ENCODE measurements at places on chromosomes 4 and X. TPM values are rescaled to one million over a fixed set of nuclear protein-coding genes. Genes with fewer than 3 reads are reported as not detected.
A peak's percentile ranks its signal among the peaks of the same experiment; 100 is the strongest.

MAP9 gene
- total RNA-seq, result 9.4 TPM

RS1 gene
- not detected for total RNA-seq

HTRA3 gene
- not detected for total RNA-seq

DNA sequence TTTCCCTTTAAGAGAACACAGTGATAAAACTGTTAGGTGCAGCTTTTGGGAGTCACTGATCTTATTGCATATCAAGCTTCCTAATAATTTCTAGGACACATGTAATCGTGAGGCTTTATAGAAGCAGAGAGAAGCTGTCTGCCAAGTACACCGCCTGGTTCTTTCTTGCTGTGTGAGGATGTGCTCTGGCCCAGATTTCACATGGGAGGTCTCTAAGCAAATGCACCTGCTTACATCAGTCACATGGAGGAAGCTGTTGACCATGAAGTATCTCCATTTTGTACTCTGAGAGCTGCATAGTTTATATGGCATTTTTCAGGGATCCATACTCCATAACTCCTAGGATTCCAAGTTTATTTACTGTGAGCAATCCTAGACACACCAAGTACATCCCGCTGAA, 37.1 kb downstream of the RGS12 start:
- no peak for DNase-seq

ASMTL gene
- total RNA-seq, result 80.3 TPM

DNA sequence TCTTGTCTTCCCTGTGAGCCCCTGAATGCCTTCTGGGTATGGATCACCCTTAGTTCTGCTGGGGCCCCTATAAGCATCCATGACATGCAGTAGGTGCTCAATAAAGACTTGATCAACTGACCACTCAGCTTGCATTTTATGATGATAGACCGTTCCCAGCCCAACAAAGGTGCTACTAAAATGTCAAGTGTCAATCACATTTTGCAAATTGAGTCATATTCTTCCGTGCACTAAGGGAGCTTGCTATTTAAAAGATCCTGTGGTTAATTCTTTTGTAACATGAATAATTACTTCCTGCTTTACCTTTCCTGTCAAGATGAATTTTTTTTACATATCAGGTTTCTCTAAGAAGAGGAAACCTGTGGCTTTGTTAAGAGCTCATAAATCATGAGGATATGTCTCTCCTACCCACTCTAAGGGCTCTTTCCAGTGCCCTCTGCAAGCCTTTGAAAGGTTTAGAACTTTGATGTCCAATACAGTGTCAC, 47.6 kb downstream of the SH3KBP1 start:
- peak; percentile 56 for DNase-seq

DNA sequence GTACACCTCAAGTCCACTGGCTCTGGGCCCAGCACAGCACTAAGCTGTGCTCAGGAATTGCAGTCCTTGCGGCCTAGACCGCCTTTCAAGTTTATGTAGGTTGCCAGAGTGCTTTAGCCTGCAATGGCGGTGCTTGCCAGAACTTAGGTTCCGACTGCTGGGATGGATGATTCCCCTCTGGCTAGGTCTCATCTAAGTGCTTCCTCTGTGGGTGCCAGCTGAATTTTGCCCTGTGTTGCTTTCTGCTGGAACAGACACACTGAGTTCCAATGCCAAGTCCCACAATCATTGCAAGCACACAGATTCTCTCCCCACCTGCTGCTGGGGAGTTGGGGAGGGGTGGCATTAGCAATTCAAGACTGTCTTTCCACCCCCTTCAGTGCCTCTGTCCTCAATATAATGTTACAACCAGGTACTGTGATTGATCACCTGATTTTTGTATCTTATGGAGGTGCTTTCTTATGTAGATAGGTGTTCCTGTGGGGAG, 129.5 kb downstream of the GRID2 start:
- DNase-seq, result no peak

S100G gene
- not detected for total RNA-seq

- no peak for DNase-seq
These were observed 189.0 kb upstream of the HCCS start for GRCh38 chrX:10922159-10922558.

DNA sequence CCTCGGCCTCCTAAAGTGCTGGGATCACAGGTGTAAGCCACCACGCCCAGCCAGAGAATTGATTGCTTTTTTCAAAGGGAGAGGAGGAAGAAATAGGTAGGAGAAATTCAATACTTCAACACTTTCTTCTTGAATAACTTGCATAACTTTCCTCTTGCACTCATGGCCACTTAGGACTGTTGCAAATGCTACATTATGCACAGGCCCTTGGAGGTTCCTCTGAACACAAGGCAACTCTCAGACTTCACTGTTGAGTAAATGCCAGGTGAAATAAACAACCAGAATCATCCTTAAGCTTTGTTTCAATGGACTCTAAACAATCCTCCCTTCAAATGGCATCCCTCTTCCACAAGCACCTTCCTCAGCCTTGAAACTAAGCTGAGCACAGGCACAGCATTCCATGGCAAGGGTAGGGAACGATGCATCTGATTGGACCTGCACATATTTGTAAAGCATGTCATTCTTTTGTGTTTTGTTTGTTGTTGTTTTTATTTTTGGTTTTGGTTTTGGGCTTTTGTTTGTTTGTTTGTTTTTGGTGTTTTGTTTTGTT, 28.1 kb downstream of the CORIN start:
- DNase-seq, result no peak

F9 gene
- total RNA-seq, result not detected

- DNase-seq, result no peak
These were observed 76.9 kb downstream of the SLC39A8 start for GRCh38 chr4:102268355-102268754.

- no peak for DNase-seq
These were observed 32.0 kb upstream of the XK start for GRCh38 chrX:37653397-37654085.

DNA sequence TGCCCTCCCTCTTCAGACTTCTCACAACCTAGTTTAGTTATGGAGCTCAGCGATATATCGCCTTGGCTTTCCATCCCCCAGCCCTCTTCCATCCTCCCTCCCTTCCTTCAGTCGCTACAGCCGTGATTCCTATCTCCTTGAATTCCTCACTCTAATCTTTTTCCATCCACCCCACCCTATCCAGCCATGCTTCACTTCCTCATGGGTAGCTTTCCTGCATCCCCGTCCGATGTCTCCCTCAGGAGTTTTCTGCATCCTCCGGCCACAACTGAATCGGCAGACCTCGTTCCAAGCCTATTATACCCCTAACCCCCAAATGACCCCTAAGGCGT, 456 bp downstream of the SNX12 start:
- no peak for DNase-seq

RTL3 gene
- not detected for total RNA-seq

GRCh38 chr4:125434136-125434535, 119.4 kb downstream of the FAT4 start:
- no peak for DNase-seq

DNA sequence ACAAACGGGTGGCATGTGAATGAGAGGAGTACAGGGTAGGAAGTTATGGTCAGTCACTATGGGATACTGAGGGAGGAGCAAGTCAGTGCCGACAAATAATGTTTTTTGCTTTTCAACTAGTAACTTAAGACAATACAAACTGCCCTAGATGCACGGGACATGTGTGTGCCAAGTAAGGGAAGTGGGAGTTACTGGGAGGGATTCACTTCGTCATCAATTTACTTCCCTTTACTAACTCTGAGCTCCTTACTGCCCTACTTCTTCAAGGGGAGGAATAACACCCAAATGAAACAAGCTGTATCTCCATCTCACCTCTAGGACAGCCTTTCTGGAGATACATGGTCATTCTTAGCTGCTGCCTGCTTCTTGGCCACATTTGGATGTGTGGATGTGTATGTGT, 97.7 kb downstream of the DGKK start:
- DNase-seq, result no peak

DOK7 gene
- 1.3 TPM for total RNA-seq

TMPRSS11D gene
- total RNA-seq, result not detected

DNA sequence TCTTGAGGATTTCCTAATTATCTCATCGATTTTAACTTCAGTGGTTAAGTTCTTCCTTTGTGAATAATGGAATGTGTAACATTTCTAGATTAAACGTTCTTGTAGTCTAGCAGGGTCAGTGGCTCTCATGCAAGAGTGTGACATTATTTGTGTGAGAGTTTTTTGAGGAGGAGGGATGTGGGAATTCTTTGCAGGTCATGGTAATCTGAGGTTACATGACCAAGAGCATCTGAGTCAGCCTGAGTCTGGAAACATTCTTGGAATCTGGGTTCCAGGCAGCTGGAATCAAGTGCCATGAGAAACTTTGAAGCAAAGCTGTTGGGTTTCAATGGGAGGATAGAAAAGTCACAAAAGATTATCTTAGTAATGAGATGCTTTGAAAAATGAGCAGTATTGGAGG, 49.5 kb downstream of the GK start:
- no peak for DNase-seq

- DNase-seq, result no peak
These were observed 1.7 kb upstream of the PPP2R2C start for GRCh38 chr4:6474053-6474568.

GRCh38 chr4:26058537-26058936, 144.5 kb downstream of the SMIM20 start:
- no peak for DNase-seq

DNA sequence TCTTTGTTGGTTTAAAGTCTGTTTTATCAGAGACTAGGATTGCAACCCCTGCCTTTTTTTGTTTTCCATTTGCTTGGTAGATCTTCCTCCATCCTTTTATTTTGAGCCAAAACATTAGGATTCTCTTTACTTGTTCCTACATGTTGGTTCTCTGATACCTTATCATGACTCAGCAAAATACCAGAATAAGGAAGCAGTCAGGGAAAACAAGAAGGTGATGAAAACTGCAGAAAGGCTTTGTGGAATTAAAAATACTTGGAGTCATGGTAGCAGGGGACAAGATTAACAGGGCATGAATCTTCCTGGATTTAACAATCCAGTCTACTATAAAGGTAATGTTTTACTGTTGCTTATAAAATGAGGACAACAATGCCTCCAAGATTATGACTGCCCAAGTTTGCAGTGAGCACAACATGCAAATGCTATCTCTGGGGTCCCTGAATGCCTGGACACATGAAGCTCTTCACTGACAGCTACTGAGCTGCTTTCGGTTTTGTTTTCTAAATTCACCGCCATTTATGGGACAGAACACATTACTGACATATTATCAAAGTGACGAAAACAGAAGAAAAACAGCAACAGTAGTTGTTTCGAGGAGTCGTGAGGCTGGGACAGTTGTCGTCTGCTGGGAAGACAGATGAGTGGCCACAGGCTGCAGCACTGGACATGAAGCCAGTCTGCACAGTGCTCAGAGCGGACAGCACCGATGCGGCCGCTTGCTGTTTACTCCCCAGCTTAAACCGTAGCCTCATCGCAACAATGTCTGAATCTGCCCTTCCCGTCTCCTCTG, 174.5 kb upstream of the DKK2 start:
- DNase-seq, result no peak

DNA sequence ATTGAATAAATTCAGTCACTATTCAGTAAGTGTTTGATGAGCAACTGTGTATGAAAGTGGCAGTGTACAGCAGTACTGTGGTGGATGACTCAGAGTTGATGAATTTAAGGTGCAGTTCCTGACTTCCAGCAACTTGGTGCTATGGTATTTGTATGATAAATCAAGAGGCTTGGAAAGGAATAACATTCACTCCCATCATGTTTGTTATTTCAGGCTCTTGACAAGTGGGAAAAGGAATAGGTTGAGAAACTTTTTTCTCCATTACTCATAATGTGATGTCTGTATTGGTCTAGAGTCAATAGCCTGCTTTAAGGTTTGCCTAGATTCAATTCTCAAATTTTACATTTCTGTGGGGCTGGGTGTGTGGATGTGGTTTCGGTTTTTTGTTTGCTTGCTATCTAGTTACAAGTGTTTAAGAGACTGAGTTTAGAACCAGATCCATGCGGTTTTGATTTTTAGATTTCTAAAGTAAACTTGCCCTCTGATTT, 35.1 kb upstream of the CYP2U1 start:
- no peak for DNase-seq

DCAF4L1 gene
- total RNA-seq, result 0.48 TPM
